ENCODE measurements at places on chromosomes 4 and X. TPM values are rescaled to one million over a fixed set of nuclear protein-coding genes. Genes with fewer than 3 reads are reported as not detected.

DNA sequence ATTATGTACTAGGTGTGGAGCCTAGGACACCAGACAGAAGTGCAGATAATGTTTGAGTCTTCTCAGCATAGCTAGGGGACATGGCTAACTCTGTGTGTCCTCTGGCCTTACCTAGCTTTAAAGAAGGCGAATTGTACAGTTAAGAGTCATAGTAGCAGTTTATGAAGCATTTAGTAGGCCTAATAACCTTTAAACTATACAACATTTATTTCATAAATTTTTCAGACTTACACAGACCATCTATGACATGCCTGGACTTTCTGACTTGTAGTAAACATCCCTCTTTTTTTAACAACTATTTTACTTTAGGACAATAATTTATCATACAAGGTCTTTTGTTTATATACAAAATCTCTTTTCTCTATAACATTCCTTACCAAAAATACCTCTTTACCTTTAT is 37.4 kb downstream of the ETNPPL start:
- DNase-seq, result no peak
- H3K4me3 ChIP-seq, result no peak overlapping the region

- H3K4me1 ChIP-seq, result no peaks in the 10 kb centered on the region
- no peak overlapping the region for H3K27ac ChIP-seq
- DNase-seq, result no peak
- H3K4me3 ChIP-seq, result no peak overlapping the region
- no peaks in the 10 kb centered on the region for H3K27me3 ChIP-seq
- no peaks in the 10 kb centered on the region for H3K36me3 ChIP-seq
Measured at GRCh38 chrX:135437867-135438733, 16.4 kb downstream of the SMIM10L2A start.

- no peak for DNase-seq
- H3K36me3 ChIP-seq, result no peaks in the 10 kb centered on the region
- no peak overlapping the region for H3K4me3 ChIP-seq
- no peaks in the 10 kb centered on the region for H3K4me1 ChIP-seq
- no peaks in the 10 kb centered on the region for H3K27me3 ChIP-seq
Measured at GRCh38 chrX:38216642-38217041, 4.0 kb downstream of the SRPX start.

GRCh38 chrX:153411988-153412574 is 809 bp downstream of the ZFP92 start:
- DNase-seq, result no peak
- H3K36me3 ChIP-seq, result no peaks in the 10 kb centered on the region
- H3K27me3 ChIP-seq, result no peaks in the 10 kb centered on the region
- H3K4me3 ChIP-seq, result peak overlapping the region; percentile 50
- no peak overlapping the region for H3K27ac ChIP-seq

DNA sequence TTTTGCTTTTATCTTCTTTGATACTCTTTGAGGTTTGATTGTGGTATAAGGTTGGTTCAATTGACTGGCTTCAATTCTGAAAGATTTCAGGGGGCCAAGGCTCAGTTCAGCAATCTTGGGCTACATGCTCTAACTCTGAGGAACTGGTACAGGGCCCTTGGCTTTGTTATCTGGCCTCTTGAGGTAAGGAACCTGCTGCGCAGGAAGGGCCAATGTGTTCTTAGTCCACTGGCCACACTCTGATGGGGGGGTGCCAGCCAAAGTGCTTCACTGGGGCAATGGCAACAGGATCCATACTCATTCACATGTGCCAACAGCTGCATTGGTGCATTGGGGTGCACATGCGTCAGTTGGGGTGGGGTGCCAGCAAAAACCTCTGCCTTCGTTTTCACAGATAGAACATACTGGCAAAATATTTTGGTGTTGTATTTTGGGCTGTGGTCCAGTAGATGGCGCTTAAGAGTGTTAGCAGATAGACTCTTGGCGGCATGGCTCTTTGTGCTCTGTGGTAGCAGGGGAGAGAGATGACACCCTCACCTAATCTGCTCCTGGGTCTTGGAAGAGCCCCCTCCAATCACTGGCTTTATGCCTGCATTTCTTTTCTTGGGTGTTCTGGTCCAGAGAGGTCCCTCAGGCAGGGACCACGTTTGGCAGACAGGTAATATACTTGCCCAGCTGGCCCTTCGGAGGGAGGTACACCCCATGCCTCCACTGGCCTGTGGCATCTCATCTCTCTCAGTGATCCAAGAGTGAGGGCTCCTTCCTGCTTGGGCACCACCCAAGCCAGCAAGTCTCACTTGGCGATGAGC is 42.9 kb downstream of the NDST3 start:
- no peak overlapping the region for H3K27ac ChIP-seq
- no peaks in the 10 kb centered on the region for H3K36me3 ChIP-seq
- H3K27me3 ChIP-seq, result no peaks in the 10 kb centered on the region
- H3K4me3 ChIP-seq, result no peak overlapping the region
- DNase-seq, result peak; percentile 40

- H3K4me1 ChIP-seq, result no peaks in the 10 kb centered on the region
Measured at GRCh38 chr4:85107553-85107952, 141.1 kb upstream of the WDFY3 start.

Gene GIMD1
- not detected for total RNA-seq

Gene SLC16A2
- 2.6 TPM for total RNA-seq

Gene GYPE
- not detected for total RNA-seq
